ENCODE measurements at places on chromosomes 7 and 10.

DNA sequence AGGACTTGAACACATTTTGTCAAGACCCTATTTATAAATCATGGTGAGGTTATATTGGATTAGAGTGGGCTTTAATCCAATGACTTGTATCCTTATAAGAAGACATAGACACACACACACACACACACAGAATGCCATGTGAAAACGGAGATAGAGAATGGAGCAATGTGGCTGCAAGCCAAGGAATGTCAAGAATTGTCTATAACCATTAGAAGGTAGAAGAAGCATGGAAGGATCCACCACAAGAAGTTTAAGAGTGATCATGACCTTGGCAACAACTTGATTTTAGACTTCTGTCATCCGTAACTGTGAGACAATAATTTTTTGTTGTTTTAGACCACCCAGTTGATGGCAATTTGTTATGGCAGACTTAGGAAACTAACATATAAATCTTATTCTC, 514.2 kb downstream of the TFEC start:
- DNase-seq: no peak

DNA sequence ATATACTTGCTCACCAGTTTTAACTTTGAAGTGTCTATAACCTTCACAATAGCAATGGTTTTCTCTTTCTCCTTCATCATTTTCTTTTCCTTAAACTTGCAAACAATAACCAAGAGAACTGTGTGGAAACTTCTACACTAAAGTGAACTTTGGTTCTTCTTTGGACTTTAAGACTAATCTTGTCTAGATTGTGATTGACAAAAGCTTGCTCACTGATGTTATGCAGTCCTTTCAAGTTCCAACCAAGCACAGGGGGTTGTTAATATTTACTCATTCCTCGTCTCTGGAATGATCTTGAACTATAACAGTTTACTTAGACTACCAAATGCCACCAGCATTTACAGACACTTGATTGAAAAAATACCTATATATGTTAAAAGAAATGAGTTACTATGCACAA, 62.4 kb downstream of the TFEC start:
- no peak for DNase-seq

GRCh38 chr7:156819733-156820295, 73.2 kb downstream of the LMBR1 start:
- no peak for DNase-seq

DNA sequence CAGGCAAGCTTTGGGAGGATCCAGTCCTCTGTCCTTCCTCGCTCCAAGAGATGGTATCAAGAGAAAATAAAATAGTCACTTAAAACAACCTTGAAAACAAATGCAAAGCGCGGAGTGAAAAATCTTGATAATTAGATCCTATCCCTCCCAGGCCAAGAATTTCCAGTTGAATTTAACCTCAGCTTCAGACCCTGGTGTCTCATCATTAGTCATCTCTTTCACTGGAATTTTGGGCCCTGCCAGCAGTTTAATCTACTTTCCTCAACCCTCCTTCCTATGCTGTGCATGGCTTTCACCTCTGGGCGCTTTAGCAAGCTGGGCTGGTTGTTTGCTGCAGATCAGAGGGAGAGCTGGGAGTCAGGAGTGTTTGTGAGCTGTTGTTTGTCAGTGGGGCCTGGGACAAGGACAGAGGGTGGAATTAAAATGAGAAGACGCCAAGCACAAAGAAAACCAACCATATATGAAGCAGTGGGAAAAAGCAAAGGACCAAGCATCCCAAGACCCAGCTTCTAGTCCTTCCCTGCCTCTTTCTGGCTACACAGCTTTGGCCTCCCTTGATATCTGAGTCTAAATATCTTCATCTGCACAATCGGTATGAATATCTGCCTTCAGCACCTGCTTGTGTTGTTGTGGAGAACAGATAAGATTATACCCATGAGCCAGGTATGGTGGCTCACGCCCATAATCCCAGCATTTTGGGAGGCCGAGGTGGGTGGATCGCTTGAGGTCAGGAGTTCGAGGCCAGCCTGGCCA, 13.5 kb downstream of the MYOF start:
- no peak for DNase-seq

DNA sequence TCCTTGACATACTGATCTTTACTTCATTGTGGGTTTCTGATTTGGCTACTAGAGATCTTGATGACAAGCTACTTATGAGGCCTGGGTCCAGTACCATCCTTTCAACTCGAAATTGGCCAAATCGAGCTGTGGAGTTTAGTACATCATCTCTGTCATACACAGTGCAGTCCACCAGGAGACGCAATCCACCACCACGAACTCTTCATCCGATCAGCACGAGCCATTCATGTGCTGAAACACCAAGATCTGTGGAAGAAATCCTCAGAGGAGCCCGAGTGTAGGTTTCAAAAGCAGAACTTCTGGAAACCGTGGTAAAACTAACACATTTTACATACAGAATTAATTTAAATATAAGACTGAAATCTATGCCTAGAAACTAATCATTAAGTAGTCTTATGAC, 14.2 kb downstream of the DNAJC9 start:
- DNase-seq: no peak

- DNase-seq: peak; percentile 20
Measured at GRCh38 chr10:84214612-84215235, 10.6 kb downstream of the LRIT2 start.

GRCh38 chr7:124440081-124440480, 325.5 kb downstream of the GPR37 start:
- no peak for DNase-seq

- DNase-seq: no peak
Measured at GRCh38 chr10:43682956-43683355, 34.3 kb upstream of the ZNF32 start.

DNA sequence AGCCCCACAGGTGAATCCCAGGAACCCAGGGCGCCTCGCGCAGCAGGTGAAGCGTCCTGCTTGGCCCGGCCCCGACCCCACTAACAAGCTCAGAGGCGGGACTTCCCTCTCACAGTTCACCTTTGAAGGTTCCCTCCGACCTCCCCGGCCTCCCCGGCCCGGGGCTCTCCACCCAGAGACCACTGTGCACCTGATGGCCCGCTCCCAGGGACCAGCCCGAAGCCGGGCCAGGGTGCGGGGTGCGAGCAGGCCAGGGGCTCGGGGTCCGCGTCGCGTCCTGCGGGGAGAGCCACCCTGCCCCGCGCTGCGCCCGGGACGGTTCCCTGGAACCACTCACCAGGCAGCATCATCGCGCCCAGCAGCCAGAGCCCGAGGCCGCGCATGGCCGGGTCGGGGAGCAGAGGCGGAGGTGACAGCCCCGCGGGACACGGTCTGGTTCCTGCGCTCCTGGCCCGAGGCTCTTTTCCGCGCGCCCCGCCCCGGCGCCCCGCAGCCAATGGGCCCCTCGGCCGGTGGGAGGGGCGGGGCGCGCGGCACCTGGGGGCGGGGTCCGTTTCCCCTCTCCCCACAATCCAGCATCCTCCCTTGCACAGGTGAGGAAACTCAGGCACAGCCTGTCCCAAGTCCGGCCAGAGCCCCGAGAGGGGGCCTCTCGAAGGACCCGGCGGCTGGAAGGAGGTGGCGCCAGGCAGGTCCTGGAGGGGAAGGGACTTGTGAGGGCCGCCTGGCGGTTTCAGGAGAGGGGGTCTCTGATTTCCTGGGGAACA, at the start of gene ADAM8:
Gene ADAM8 (minus strand): TSS at position 434 of the 767 bp plus-strand sequence. CDS start 51 bp downstream, at position 383.
- no peak for DNase-seq

DNA sequence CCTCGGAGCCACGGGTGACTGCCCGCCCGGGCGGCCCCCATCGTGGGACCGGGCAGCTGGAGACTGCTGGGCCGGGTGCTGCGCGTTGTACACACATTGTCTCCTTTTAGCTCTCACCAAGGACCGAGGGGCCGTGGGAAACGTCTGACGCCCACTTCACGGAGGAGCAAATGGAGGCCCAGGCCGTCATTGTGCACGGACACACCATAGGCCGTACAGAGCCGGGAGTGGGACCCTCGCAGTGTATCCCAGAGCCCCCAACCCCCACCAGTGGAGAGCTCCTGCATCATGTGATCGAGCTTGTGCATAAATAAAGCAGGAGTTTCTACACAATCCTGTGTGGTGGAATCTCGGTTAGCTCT, 722 bp downstream of the DENND10 start:
- no peak for DNase-seq

DNA sequence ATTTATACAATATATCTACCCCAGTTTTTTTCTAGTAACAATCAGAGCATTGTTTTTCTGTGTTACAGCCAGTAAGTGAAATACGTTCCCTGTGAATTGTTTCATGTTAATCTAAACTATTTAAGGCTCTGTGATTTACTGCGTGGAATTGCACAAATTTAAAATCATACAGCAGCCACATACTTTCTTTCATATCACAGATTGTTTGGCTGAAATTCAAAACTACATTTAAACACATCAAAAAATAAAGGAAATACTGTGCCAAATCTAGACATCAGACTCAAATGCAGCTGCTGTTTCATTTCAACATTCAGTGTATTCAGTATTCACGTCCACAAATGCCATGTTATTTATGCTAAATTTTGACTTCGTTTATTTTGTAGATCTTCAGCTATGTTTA, 242.6 kb upstream of the HGF start:
- no peak for DNase-seq

- DNase-seq: no peak
Measured at GRCh38 chr10:78584266-78584665, 484.5 kb upstream of the ZMIZ1 start.

DNA sequence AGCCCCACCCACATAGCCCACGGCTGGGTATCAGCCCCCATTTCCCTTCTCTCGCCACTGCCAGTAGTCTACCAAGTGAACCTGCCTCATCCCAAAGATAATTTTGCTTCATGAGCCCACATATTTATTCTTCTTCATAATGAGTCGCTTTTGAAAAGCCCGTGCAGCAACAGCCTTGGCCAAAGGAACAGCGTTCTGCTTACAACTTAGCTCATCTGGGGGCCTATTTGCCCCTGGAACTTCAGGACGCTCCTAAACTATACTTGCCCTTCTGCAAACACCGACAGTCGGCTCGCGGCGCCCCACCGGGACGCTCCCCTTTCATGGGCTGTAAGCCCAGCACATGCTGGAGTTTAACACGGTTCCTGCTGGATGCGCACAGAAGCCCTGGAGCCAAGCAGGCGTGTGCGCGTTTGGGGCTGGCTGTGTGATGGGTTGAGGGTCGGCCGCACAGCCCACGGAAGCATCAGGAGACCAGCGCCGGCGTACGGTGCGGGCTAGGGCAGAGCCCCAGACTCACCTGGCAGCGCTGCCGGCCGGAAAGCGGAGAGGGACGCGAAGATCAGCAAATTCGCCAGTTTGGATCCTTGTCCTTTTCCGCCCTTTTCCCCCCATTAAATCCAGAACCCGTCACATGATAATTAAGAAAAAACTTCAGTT, 370 bp downstream of the TMEM60 start:
- DNase-seq: no peak

DNA sequence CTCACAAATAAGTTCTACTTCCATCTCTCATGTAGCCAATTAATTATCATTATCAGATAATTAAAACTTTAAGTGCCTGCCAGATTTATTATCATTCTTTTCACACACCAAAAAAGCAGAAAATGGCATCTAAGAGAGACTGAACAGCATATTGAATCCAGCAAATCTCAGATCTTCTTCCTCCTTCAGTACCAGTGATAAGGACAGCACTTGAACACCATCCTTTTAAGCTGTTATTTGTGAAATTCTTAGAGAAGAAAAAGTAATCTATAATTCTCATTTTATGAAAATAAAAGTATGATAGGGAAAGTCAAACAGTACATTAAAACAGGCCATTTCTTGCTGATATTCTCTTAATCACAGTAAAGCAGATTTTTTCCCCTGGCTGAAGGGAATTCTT, 104.5 kb downstream of the ELAPOR2 start:
- DNase-seq: no peak

- no peak for DNase-seq
Measured at GRCh38 chr7:81684033-81684432, 85.8 kb downstream of the HGF start.

DNA sequence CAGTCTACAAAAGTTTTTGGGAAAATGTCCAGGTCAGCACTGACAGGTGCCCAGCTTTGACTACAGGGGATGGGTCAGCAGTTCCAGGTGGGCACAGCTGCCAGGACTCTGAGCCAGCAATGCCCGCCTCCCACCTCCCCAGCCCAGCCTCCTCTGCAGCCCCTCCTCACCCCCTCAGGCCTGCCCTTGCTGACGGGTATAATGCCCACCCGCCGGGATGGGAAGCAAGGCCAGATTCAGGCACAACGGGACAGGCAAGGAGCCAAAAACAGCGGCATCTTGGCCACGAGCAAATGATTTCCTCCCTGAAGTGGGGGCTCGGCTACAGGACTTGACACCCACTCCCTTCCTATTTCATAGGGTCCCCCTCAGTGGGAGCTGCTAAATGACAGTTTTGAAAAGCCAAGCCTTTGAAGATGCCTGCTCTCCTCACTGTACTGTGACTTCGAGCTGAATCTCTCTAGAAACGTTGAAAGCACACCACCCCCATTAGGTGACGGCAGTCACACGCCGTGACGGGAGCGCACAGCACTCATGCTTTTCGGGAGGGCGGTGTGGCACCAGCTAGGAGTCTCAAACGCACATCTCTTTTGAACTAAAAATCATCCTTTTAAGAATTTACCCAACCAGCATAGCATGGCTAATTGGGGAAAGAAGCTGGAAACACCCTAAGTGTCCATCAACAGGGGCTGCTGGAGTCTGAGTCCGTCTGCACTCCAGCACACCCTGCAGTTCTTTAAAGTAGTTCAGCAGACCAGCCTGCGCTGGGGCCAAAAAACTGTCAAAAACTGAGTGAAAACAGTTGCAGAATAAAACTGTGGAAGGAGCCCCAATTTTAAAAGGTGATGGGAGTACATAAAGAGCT, 29.6 kb downstream of the MAD1L1 start:
- no peak for DNase-seq

GRCh38 chr7:14303536-14303935, 314.1 kb upstream of the ETV1 start:
- DNase-seq: no peak

DNA sequence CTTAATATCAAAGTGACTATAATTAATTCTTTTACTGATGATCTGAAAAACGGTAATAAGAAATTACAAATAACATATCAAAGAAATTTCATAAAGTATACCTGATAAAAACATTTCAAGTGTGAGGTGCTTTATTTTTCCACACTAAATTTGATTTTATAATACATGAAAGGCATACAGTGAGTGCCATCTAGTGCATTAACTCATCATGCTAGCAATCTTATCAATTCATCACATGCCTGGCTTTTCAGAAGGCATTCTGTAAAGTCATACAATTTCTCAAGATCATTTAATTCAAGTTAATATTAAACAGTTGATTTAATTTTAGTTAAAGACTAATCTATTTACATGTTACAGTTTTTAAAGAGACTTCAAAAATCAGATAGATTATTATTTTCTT, 1020.9 kb downstream of the GATA3 start:
- DNase-seq: no peak

GRCh38 chr10:66627156-66627555, 298.7 kb upstream of the LRRTM3 start:
- DNase-seq: no peak

DNA sequence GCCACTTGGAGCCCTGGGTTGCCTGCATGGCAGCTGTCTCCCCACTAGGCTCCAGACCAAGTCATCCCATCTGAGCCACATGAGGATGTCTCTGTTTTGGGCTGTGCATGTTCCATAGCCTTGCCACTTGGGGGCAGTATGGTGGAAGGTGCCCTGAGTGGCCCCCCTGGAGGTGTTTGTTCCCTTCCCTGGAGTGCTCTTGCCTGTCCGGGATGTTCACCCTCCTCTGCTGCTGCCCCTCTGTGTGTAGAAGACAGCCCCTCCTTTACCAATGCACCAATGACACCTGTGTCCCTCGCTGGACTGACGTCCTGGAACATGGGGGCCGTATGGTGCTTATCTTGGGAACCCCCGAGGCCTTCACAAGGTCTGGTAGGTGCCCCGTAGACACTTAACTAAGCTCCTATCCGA, 100.2 kb downstream of the ACTR3B start:
- no peak for DNase-seq

GRCh38 chr7:46839651-46840050, 742.3 kb downstream of the TNS3 start:
- no peak for DNase-seq
